ENCODE measurements at places on chromosomes 3 and 15.

GRCh38 chr3:10531031-10531430, 25.6 kb upstream of the ATP2B2 start:
- DNase-seq: no peak

GRCh38 chr3:176526942-176527341, 670.3 kb downstream of the TBL1XR1 start:
- no peak for DNase-seq

- DNase-seq: no peak
Measured at GRCh38 chr3:120148187-120148949, 54.1 kb upstream of the GSK3B start.

GRCh38 chr15:36601497-36601932, 22.1 kb downstream of the CDIN1 start:
- DNase-seq: no peak

- DNase-seq: no peak
Measured at GRCh38 chr3:68447885-68448284, 484.5 kb downstream of the TAFA4 start.

DNA sequence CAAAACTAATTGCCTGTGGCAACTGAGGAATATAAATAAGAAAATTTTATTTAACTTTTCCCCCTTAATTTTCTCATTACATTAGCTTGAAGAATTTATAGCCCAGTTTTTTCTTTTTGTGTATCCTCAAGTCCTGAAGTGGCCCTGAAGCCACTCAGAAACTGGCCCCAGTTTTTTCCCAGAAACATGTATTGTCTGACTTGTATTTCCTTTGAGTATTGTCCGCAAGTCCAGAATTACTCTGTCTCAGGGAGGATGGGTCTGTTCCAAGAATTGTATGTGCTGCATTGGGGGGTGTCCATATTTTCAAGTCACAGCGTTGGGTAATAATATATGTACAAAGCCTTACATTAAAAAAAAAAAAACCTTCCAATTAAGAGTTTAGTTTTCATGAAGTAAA, 149.7 kb upstream of the IL12A start:
- no peak for DNase-seq

DNA sequence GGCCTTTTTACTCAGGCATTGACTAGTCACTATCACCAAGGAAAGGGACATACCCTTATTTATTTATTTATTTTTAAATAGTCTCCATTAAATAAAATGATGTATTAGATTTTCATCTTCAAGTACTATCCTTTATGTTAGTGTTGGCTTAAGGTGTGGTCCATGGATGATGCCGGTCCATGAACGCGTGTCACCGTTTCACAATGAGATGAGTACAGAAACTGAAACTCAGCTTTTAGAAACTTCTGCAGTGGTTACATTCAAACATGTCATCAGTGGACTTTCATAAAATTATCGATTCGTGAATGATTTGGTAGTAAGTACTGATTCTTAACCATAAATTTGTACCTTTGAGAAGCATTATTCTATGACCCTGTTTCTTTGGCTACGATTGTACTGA, 166.6 kb downstream of the SATB1 start:
- no peak for DNase-seq

GRCh38 chr3:53819163-53819868, 26.9 kb downstream of the CHDH start:
- DNase-seq: no peak

- no peak for DNase-seq
Measured at GRCh38 chr3:101964861-101965260, 115.5 kb downstream of the NFKBIZ start.

DNA sequence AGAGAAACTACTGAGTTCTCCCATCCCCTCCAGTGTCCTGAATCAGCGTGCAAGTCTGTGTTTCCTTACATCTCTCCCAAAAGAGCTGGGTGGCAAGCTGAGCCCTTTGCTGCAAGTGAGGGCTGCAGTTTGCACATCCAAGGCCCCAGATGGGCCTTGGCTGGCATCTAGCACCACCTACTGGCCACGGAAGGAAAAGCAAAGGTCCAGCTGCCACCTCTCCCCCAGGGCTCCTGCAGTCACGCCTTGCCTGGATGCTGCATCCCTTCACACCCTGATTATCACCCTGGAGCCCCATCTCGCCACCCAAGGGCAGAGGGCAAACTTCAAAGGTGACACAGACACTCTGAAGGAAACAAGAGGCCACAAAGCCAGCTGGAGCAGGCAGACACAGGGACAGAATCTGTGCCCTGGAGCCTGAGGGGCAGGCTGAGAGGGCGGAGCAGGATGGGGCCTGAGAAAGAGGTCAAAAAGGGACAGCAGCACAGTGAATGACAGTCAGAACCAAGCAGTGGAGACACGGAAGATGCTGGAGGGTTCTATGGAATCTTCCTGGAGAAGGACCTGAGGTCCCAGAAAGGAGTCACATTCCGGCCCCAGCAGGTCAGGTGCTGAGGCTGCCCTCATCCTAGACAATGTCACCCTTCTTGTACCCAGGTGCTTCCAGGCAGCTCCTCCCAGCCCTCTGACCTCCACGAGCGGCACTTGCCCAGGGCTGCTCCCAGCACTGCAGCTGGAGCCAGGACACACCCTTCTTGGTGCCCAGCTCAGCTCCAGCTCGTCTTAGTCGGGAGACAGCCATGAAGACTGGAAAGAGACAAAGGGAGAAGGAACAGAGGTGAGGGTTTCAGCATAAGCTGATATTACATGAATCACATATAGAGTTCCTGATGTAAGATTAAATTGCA, 18.3 kb upstream of the NTRK3 start:
- peak; percentile 52 for DNase-seq

DNA sequence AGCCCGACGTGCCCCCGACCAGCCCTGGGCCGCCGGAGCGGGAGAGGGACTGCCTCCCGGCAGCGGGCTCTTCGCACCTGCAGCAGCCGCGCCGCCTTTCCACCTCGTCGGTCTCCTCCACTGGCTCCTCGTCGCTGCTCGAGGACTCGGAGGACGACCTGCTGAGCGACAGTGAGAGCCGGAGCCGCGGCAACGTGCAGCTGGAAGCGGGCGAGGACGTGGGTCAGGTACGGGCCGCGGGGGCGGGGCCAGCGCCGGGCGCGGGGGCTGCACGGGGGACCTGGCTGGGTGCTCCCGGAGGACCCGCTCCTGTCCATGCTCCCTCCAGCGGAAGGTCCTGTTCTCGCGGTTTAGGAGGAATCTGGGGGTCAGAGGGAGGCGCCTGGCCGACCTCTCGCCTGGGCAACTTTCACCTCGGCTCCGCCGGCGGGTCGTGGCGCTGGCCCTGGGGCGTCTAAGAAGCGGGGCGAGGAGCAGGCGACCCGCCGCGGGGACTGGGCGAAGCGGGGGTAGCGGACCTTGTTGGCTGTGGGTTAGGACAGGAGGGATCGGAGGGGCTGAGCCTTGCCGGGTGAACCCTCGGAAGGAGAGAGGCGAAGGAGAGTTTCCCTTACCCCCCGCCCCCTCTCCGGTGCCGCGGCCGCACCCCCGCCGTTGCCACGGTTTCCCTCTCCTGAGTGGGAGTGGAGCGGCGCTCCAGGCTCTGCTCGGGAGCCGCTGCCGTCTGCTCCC, 682 bp downstream of the ITPKA start:
- DNase-seq: peak; percentile 51

GRCh38 chr3:186142393-186142932, 33.6 kb upstream of the ETV5 start:
- no peak for DNase-seq

- no peak for DNase-seq
Measured at GRCh38 chr15:82624008-82624407, 23.2 kb downstream of the CPEB1 start.

GRCh38 chr3:32398531-32398930, 6.9 kb downstream of the CMTM7 start:
- DNase-seq: no peak

GRCh38 chr3:100404250-100404548, 2.9 kb downstream of the LNP1 start:
- DNase-seq: no peak

- no peak for DNase-seq
Measured at GRCh38 chr15:37758412-37758811, 176.0 kb upstream of the TMCO5A start.

GRCh38 chr15:96670389-96670788, 339.9 kb downstream of the NR2F2 start:
- no peak for DNase-seq

DNA sequence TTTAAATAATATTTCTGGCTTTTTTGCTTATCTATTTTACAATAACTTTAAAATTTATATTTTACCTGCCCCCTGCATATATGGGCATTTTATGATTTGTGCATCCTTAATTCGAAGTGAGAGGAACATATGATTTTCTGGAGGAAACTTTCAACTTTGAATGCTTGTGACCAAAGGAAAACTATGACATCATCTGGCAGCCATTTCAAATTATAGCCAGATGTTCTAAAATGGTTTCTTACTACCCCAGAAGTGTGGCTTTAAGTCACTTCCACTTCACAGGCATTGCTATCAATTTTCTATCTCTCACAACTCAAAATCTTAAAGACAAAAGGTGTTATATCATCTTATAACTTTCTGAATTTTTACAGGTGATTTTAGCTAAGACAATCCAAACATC, 508.8 kb downstream of the RBMS3 start:
- DNase-seq: no peak

DNA sequence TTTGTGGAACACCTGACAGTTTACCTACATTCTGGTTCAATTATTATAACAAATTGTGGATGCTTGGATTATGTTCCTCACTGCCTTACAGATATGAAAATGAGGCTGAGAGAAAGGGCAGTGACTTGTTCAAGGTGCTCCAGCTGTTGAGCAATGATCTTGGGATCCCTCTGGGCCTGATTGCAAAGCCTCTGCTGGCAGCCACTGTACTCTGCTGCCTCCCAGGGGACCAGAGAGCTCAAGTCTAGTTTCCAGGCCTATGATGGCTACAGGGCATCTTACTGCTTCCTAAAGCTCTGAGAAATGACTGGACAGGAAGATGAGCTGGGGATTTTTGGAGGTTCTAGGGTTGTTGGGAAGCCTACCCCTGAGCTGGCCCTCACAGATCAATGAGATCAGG, 2.3 kb upstream of the SHC4 start:
- DNase-seq: no peak

DNA sequence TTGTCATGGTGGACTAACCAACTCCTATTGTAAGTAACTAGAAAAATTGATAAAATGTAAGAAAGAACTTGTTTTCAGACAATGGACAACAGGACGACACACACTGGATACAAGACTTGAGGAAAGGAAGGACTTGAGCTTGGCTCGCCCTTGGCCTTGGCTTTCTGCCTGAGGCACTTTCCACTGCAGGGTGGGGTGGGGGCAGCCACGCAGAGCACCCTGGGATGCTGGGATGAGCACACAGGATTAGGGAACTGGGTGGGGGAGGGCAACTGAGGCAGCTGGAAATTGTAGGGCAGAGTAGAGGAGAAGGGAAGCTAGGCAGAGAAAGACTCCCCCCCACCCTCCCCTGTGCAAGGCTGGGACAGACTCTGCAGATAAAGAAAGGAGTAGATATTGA, 25.5 kb upstream of the HHATL start:
- DNase-seq: no peak

- peak; percentile 5 for DNase-seq
Measured at GRCh38 chr15:51688863-51689262, 7.6 kb downstream of the SCG3 start.

- no peak for DNase-seq
Measured at GRCh38 chr3:169240786-169241486, 422.6 kb downstream of the MECOM start.

DNA sequence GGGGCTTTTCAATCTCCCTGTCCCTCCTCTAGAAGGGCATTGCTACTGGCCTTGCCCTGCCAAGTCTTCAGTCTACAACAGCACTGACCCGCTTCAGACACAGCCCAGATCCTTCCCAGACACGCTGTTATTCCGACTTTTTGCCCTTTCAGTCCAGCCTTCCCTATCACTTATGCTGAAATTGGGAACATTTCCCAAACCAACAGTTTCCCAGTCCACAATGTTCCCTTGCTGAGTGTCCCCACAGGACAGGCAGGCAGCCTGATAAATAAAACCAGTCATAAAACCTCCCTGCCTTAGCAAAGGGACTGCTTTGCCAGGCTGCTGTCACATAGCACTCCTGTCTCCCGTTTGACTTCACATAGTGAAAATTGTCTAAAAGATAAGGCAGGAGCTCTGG, 43.5 kb downstream of the GOLGA6L2 start:
- DNase-seq: no peak

- no peak for DNase-seq
Measured at GRCh38 chr3:138043266-138044029, 33.5 kb downstream of the CLDN18 start.

DNA sequence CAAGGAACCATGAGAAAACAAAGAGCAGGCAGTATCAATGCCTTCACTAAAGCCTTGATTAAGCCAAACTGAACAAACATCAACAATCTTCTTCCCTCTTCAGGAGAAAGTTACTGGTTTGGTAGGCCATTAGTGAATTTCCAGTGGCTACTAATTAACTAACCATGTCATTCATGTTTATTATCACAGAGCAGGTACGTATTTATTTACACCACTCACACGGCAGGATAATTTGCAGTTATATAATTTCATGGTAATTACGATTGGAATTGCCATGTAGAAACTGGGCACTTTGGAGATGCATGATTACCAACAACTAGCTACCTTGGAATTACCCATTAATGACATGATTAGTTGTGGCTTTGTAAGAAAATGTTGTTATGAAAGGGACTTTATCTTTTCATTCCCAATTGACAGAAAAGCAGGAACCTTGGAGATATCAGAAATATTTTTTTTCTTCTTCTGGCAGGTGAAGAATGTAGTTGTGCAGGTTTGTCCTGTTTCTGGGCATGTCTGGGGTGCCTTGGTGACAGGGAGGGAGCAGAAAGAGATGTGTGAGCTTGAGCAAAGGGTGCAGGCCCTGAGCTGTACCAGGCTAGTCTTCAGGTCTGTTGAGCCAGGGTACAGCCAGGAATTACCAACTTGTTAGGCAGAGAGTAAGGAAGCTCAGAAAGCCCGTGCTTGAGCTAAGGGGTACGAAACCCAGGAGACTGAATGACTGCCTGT, 310.7 kb downstream of the RORA start:
- no peak for DNase-seq

GRCh38 chr3:78912687-78913086, 855.1 kb downstream of the ROBO1 start:
- DNase-seq: no peak

DNA sequence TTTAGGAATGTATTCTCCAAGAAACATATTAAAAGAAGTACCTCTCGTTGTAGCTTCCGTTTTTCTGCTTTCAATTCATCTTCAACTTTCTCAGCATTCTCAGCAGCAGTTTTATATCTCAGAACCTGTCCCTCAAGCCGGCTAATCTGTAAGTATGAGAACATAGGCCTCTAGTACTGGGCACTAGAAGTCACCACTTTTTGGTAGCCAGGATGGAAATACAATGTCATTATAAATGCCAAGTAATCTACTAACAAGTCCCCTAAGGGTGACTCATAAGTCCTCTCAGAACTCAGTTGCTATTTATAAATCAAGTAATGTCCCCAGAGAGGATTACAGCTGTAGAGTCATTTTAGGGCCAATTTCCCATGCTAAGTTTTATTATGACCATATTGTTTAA, 61.1 kb downstream of the MLH1 start:
- DNase-seq: peak; percentile 5

All from CD4-positive, CD25-positive, alpha-beta regulatory T cell (primary cell).